ENCODE measurements at places on chromosomes 7 and 10.

DNA sequence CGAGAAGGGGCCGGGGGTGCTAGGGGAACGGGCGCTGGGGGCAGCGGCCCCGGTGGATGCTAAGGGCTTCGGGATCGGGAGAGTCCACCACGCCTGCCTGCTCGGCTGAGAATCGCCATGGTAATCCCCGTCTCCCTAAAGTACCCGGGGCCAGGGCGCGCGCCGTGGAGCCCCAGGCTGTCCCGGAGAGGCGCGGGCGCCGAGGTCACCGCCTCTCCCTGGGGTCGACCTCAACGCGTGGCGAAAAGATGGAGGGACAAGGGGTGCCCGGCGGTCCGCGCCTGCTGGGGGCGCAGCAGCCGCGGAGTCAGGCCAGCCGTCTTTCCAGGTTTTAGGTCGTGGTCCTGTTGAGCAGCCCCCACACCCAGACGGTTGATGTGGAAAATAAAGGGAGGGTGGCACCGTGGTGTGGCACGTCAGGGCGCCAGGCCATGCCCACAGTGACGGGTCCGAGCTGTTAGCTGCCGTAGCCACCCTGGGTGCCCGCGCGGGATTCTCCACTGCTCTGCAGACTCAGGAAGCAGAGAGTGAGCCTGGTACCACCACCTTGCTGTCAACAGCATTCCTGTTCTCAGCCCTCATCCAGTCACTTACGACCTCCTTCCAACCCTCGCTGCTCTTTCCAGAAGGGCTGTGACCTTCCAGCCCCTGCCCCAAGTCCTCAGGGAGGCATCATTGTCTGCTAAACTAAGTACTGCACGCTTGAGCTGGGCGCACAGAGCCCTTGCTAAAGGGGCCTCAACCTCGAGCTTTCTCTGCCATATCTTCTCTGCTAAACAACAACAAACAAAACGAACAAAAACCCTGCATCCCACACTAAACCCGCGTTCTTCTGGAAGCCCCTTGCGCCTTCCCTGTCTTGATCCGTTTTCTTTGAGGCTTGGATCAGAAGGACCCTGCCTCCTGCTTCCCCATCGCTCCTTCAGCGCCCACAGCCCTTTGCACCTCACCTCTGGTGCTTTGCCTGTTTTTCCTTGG lies 666 bp downstream of the SMKR1 start:
- DNase-seq: no peak

GRCh38 chr10:22683140-22683389 lies 31.3 kb downstream of the PIP4K2A start:
- DNase-seq: no peak

- no peak for DNase-seq
Measured at GRCh38 chr7:36280840-36281812, 108.5 kb upstream of the ANLN start.

DNA sequence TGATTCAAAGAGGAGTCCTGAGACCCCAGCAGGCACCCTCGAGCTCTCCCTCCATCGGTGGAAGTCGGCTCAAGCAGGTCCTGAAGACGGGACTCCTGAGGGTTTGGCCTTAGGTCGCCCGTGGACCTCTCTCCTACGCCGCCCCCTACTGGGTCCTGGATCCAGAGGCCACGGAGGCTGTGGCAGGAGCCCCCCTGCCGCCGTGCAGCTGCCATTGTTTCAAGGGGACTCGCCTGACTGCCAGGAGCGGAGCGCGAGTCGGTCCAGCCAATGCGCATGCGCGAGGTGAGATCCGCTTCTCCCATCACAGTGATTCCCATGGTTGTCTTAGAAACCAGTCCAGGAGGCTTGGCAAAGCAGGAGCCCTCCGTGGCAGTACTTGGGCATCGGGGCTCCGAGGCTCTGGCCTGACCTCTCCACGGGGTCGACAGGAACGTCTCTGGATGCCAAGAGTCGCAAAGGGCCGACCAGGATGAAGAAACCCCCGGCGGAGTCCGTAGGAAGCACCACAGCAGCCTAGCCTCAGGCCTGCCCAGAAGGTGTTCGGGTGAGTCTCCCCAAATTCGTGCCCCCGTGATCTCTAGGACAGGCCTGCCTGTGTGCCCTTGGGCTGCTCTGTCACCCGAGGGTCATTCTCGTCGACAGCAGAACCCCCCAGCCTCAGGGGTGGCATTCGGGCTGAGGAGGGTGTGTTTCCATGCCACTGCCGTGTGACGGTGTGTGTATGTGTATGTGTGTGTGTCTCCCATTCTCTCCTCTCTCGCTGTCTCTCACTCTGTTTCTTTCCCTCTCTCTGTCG lies 322.3 kb downstream of the ZNF716 start:
- DNase-seq: no peak

DNA sequence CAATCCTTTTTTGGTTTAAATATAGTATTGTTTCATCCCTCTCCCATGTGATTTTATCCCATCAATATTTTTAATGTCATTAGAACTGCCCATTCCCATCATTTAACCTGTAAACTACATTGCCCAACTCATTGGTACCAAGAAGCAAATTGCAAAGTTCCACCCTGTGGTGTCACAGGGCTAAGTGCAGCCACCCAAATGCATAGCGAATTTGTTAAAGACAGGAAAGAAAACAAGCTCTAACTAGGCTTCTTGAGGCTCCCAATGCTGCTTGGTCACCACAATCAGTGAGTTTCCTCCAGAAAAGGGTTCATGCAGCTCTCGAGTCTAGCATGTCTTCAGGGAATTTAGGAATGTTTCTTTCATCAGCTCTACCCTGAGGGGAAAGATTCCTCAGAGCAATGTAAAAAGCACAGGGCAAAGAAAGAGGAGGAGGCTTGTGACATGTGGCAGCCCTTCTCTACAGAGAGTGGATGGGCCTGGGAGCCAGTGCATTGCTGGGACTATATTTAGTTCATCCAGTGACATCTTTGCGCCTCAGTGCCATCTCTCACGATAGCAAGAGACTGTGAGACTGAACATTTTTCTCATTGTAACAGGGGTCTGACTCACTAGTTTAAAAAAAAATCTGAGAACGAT lies 58.1 kb downstream of the CAV1 start:
- DNase-seq: no peak

DNA sequence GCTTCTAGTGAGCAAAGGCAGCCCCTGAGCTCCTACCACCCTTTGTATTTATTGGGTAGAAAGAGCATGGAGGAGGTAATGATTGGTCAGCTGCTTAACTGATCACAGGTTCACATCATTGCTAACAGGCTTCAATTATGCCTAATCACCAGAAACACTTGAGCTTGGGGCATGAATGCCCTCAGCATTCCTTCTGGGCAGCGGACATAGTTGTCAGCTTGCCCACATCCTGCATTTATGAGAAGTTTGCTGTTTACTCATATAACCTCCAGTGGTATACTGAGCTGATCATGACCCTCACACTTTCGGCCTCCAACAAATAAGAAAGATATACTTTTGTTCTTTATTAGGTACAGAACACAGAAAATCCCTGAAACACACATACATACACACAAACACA lies 140.3 kb upstream of the ODAD2 start:
- DNase-seq: no peak

DNA sequence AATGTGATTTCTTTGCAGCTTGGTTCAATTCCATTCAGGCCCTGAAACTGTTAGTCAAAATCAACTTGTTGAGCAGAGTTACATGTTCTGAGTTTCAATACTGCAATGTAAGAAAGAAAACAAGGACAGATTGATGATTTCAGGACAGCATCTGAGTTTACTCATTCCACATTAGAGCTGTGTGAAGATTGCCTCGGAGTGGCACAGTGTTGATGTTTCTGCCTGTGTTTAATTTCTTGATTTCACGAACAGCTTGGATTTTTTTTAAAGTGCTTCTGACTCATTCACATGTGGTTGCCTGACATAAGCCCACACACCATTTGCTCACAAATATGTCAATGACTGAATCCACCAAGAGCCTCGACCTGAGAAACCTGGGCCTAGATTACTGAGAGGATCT lies 101.2 kb upstream of the PARD3 start:
- DNase-seq: no peak

GRCh38 chr10:80917636-80918035 lies 379.9 kb downstream of the SH2D4B start:
- no peak for DNase-seq

DNA sequence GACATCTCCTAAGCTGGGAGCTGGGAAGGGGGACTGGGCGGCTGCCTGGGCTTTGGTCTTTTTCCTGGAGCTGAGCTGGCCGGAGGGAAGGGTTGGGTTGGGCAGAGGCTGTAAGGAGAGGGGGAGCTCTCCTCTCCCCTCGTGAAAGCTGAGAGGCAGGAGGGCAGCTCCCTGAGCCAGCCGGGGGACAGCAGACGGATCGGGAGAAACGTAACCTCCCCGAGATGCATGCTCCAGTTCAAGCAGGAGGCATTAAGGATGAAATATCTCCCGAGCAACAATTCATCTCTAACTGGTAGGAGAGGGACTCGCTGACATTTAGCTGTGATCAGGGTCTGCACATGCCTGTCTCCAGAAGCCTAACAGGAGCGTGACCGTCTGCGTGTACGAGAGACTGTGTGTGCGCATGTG lies 19.9 kb upstream of the LBX1 start:
- DNase-seq: no peak

GRCh38 chr7:25314731-25315267 lies 86.5 kb upstream of the NPVF start:
- no peak for DNase-seq

DNA sequence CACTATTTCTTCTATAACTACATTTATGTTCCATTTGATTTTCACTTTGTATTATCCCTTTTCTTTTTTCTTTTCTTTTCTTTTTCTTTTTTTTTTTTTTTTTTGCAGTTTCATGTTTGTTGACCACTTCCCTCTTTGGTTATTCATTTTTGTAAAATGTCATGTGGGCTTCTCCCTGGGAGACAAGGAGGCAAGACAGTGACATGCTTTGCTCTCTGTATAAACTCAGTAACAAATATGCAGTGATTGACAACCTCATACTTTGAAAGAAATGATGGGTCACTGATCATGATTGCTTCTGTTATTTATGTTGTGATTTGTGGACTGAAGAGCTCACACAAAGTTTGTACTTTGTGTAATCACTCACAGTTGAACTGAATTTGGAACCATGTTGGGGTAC lies 90.2 kb upstream of the ABI1 start:
- no peak for DNase-seq

GRCh38 chr7:135731-136645 lies 56.4 kb upstream of the FAM20C start:
- DNase-seq: no peak

GRCh38 chr10:29713450-29713849 lies 78.7 kb upstream of the SVIL start:
- no peak for DNase-seq

DNA sequence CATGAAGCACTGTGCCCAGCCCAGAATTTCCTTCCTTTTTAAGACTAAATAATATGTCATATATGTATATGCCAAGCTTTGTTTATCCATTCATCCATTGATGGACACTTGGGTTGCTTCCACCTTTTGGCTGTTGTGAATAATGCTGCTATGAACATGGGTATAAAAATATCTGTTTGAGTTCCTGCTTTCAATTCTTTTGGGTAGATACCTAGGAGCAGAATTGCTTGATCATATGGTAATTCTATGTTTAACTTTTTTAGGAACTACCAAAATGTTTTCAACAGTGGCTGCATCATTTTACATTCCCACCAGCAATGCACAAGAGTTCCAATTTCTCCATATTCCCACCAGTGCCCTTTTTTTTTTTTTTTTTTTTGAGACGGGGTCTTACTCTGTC lies 13.2 kb upstream of the PLAU start:
- no peak for DNase-seq

- no peak for DNase-seq
Measured at GRCh38 chr7:90173127-90173844, 19.0 kb downstream of the STEAP1 start.

DNA sequence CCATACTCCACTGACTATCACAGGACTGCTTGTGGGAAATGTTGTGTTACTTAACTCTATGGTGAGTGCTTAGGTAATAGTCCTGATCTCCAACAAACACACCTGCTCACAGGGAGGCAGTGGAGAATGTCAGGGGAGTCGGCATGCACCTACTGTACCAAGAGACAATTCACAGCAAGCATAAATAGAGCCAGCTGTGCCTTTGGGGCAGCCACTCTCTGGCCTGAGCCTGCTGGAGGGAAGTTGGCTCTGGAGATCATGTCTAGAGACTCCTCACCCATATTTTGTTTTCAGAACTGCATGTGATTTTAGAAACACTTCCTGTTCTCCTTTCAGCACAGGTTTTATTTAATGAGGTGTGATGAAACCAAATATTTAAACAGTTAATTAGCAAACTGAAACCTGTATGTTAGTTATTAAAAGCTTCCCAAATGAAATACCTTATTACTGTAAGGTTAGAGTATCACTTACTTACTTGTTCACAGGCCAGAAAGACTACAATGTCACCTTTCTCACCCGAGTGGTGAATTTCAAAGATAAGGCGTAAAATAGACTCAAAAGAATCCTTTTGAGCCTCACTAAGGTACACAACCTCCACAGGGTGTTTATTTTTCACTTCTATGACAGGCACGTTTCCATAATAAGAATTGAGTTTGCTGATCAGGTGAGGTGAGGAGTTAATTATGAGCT lies 21.8 kb downstream of the DHX32 start:
- no peak for DNase-seq

- DNase-seq: no peak
Measured at GRCh38 chr10:121613456-121613855, 15.2 kb upstream of the FGFR2 start.

DNA sequence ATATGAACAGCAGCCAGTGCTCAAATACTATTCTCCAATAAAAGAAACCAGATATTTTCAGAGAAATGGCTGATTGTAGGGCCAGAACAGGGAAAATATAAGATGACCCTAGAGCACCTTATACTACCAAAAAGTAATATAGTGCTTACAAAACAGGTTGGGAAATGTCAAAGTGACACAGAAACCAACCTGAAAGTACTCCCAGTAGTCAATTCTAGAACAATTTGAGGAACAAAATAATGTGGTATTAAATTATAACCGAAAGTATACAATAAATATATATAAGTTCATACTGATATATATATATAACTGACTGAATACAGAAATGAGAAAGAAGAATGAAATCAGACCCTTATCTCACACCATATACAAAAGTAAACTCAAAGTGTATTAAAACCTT lies 657.2 kb upstream of the PHF14 start:
- no peak for DNase-seq

DNA sequence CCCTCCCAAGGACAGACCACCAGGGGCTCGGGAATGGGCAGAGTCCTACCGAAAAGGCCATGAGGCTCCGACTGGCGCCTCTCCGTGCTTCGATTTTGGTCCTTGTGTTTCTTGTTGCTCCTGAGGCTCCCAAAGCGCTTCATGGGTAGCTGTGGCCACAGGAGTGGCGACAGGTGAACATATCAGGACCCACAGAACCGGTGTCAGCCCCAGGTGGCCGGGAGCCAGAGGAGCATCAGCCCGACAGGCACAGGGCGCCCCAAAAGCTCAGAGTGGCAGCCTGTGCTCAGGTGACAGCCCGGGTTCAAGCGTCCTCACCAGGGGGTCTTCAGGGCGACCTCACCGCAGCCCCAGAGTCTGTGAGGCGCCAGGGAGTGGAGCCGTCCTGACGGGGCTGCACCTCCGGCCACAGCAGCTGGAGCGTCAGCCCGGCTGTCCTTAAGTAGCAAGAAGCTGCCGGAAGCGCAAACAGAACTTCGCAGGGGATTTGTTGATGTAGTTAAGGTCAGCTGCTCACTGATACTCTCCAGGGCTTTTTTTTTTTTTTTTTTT lies 141.0 kb downstream of the PRKAG2 start:
- DNase-seq: no peak

All from T-helper 2 cell treated with Interferon-gamma antibody and Interleukin-4, amounts not matched to agents 5 μg/mL and 100 μg/mL, for 36 hours (primary cell).